Stimulated activated CD8-positive, alpha-beta memory T cell treated with anti-CD3 and anti-CD28 coated beads, Interleukin-2, amount 100 ng/mL, for 48 hours (primary cell): ENCODE measurements at places on chromosomes 12 and 14.
A peak's percentile ranks its signal among the peaks of the same experiment; 100 is the strongest.

- no peak for DNase-seq
Observed at GRCh38 chr12:105099356-105099755, 8.2 kb upstream of the WASHC4 start.

DNA sequence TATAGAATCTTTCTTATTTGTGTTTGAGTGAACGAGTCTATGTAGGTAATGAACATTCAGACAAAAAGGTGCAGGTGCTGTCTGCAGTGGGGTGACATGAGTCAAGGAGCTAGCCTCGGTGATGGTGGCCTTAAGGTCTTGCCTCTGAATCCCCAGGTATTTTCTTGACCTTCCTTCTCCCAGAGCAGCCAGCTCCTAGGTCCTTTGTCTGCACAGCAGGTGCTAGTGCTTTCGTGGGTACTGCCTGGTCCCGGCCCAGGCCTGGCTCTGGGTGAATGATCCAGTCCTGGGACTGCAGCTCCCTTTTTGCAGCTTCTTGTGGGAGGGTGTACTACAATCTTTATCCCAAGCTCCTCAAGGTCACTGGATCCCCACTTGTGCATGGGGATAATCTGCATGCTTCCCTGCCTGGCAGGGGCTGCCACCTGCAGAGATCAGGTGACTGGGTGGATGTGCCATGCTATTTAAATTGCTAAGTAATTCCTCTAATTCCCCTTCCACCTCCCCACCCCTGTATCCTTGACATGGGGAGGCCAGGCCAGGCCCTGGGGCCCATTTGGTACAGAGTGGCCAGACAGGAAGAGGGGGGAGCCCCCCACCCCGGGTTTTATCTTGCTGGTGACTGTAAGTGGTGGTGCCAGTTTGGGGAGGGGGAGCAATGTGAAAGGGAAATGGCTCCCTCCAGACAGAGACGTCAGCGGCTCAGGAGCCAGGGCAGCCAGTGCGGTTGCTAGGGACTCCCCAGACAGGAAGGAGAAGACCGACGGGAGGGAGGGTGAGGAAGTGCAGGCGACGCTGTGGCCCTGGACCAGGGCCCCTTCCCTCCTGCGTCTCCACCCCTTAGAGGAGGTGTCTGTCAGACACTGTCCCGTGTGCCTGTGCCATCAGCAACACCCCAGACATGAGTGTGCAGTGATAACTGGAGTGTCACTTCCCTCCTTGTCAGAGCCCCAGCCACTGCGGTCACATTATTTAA lies 6.7 kb downstream of the VASH1 start:
- DNase-seq = peak; percentile 36

DNA sequence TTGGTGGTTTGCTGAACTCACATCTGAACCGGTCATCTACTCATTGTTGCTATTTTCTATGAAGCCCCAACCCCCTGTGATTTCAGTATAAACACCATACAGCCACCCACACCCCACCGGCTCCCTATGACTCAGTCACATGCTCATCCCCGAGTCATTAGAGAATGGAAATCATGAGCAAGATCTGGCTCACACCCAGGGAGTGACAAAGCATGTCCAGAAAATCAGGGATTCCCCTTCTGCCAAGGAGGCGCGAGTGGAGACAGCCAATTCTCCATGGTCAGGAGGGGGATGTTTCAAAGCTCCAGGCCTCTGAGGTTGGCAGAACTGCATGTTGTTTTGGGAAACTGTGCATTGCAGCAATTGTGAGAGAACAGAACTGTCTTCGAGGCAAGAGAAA lies 657.5 kb upstream of the TBX3 start:
- no peak for DNase-seq

DNA sequence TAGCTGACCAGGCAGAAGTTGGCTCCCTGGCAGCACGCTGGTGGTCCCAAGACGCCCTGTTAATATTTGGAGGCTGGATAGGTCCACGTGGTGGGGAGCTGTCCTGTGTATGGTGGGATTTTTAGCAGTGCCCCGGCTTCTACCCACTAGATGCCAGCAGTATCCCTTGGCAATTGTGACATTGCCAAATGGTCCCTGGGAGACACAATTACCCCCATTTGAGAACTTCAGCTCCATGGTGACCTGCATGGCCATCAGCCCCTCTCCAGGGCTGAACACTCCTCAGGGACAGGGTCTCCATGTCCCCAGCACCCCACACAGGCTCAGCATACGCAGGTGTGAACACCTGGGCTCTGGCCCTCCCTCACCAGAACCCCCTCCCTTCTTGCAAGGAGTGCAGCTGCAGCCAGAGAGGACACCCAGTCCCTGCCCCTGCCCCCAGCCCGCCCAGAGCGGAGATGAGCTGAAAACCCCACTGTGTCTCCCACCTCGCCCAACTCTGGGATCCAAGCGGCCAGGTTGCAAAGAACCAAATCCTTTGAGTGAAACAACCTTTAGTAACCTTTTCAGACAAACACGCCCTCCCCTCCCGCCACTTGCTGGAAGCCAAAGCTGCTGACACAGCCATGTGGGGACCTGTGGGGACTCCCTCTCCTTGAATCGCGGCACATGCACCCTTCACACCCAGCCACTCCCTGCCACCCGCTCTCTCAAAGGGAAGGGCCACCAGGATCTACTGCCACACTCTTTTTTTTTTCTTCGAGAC lies 120.4 kb downstream of the CALM1 start:
- DNase-seq = no peak

DNA sequence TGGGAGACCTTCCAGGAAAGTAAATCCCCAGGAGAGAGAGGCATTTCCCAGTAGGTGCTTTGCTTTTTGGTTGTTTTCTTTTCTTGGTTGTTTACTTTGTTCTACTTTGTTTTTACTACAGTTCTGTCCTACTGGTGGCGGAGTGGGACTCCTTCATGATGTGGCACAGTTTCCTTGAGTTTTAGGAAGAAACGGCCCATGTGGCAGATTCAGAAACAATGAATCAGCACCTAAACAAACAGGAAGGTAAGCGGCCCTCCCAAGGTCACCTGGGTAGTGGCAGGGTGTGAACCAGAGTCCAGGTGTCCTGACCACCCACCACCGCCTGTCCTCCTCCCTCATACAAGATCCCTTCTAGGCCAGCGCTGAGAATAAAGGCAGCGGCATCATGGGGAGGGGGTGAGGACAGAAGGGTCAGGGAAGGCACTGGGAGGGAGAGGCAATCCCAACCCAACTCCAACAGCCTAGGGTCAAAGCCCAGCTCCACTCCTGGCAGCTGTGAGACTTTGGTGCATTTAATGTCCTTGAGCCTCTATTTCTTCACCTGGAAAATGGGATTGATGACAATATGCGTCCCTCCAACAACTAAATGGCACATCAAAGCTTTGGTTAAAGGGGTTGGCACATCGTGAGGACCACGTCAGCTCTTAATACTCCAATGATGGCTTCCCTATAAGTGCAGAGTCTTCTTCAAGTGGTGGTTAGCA lies 111.5 kb upstream of the BCL2L14 start:
- DNase-seq = no peak

- no peak for DNase-seq
Observed at GRCh38 chr12:68479896-68480291, 130.8 kb upstream of the RAP1B start.

DNA sequence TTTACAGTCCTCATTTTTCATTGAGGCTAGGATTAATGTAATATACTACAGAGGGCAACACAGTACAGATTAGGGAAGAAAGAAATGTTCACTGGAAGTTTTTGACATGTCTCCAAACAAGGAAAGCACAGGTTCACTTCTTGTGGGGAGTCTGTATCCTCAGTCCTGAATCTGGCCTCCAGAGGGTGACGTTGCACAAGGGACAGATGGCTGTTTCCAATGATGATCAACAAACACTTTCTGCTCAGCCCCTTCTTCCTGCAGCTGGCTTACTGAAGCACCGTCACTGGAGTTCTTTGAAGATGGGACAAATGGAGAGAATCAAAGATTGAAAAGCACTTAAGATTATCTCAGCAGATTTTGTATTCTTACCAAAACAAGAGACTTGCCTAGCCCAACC lies 123.3 kb upstream of the OR4E1 start:
- DNase-seq = no peak

- no peak for DNase-seq
Observed at GRCh38 chr12:124469193-124469888, 98.1 kb downstream of the NCOR2 start.

- DNase-seq = no peak
Observed at GRCh38 chr14:104927432-104927816, 2.7 kb downstream of the PLD4 start.

DNA sequence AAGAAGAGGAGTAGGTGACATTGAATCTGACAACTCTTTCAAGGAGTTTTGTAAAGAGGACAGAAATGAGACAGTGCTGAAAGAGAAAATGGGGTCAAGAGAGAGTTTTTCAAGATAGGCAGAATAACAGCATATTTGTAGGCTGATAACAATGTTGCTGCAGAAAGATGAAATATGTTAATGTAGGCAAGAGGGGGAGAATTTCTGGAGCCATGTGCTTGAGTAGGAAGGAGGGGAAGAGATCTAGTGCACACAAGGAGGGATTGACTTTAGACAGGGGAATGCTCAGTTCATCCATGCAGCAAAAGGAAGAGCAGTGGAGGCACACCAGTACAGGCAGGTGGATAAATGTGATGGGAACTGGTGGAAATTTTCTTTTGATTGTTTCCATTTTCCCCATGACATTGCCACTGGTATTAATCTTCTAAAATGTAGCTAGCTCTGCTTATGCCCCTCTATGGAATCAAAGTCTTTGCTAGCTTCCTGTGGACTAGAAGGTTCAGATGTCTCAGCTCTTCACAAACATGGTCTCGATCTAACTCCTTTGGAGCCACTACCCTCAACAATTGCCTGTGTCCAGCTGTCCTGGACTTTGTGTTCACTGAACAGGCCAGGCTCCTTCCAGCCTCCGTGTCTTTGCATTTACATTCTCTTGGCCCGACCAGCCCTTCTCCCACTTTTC lies 9.1 kb downstream of the PROX2 start:
- no peak for DNase-seq
